H54 (cell line): ENCODE measurements at places on chromosomes 7 and 10.

DNA sequence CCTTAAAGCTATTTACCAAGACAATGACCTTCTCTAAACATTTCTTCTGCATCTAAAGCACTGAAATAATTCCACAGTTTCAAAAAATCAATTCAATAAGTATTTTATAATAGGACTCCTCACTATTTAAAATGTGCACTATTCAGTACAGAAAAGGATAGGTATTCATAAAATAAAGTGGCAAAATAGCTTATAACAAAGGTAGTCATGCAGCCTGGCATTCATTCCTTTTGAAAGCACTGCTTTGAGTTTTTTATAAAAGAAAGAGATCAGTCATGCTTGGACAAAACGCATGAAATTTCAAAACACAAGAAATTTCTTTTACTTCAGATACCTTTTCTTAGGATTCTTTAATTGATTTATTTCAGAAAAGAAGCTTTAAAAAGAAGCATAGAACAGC is 689.7 kb upstream of the PHF14 start:
- no peak for DNase-seq

DNA sequence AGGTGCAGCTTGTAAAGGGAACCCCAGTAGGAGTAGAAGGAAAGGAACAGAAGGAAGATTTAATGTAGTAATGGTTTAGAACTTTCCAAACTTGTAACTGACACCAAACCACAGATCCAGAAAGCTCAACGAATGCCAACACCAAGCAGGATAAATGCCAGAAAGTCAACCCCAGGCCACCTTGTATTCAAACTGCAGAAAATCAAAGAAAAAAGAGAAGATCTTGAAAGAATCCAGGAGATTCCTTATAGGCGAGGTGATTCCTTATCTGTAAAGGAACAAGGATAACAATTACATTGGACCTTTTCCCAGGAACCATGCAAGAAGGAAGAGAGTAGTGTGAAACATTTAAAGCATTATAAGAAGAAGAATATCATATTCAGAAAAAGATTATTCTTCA is 93.6 kb downstream of the NKX6-2 start:
- DNase-seq: no peak

GRCh38 chr10:104648421-104648820 is 7.3 kb downstream of the SORCS3 start:
- DNase-seq: no peak

- DNase-seq: no peak
These were observed 72.9 kb upstream of the TNS3 start for GRCh38 chr7:47654672-47655298.

DNA sequence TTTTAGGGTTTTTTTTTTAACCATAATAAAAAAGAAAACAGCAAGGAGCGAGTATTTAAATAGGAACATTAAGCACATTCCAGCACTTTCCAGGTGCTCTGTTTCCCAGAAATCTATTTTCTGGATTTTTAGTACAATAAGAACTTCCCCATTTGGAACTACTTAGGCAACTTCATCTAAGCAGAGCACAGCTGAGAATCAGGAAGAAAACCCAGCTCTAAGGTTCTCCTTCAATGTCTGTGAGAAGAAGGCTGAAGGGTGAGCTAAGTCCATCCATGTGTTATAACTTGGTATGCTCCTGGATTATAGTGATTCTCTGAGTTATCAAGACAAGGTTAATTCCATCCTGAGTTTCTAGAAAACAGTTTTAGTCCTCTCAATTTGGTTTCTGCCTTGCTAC is 181.9 kb downstream of the CYP26A1 start:
- DNase-seq: no peak

- no peak for DNase-seq
These were observed 25.2 kb downstream of the ZNF117 start for GRCh38 chr7:64965594-64965993.

DNA sequence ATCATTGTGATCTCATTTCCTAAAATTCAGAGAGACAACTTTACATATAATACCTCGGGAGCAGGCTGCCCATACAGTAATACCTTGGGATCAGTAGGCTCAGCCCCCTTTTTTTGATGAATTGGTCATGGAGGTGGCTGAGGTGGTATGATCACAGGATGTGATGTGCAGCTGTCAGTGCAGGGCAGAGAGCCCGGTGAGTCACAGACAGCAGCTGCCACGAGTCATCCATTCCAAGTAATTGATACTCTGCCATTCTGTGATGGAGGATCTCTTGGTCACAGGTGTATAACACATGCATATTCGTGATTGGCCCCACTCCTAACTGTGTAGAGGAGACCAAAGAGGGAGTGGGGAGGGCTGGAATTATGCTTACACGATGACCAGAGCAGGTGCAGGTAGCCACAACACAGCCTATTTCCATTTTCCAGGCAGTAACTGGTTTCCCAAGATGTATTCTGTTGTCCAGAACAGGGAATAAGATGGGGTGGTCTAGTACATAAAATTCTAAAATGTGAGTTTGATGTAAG is 14.1 kb downstream of the NRCAM start:
- no peak for DNase-seq

- DNase-seq: no peak
These were observed 211.8 kb upstream of the PPP2R2D start for GRCh38 chr10:131689016-131689415.

- DNase-seq: no peak
These were observed 486.1 kb downstream of the SEMA3D start for GRCh38 chr7:84700563-84701370.

GRCh38 chr7:92255308-92255707 is 9.5 kb downstream of the ANKIB1 start:
- peak; percentile 10 for DNase-seq

- DNase-seq: no peak
These were observed 220.9 kb downstream of the BUB3 start for GRCh38 chr10:123375097-123375496.

DNA sequence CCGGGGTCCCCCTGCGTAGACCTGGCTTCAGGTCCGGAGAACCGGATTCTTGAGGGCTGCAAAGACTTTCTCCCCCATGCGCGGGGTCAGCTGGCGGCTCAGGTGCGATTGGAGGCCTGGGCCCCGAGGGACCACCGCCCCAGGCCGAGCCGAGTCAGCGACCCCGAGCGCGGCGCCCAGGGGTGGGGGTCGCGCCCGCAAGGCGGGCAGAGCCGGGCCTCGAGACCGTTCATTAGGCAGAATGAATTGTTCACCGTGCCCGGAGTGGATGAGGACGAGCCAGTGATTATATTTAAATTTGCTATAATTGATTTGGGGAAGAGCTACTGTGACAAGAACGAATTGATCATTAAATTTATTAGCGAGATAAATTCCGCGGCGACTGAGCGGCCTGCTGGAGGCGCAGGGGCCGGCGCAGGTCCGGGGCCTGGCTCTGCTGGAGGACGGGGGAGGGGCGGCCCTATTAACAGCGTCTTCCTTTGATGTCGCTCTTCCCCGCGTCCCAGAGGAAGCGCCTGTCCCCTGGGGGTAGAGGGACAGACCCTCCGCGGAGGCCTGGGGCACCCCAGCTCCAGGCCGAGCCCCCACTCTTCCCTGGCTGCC is 7.5 kb downstream of the MNX1 start:
- no peak for DNase-seq

DNA sequence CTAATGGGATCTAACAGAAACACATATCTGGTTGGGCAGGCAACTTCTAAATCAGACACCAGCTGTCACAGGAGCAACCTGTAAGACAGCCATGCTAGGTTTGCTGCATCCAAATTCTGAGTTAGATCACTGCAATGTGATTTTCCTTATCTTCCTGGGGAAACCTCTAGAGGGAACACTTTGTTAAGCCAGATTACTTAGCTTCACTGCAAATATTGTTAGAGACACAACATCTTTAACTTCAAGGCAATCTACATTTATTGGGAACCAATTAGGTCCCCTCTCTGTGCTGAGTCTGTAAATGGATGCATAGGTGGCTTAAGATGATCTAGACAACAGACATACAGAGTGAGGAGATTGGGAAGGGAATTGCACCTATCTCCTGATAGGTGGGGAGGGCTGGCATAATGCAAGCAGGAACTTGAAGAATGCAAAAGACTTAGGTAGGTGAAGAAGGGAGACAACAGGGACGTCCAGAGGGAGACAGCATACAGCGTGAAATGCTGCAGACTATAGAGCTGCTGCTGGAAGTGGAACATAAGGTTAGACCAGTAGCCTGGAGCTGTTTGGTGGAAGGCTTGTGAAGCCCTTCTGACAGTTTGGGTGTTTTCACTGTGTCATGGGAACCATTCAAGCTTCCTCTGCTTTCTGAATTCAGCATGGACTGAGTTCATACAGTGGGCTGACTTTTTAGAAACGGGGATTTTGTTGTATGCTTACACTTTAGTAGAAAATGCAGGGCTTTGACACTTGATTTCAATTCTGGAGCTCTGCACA is 109.8 kb upstream of the ELMO1 start:
- no peak for DNase-seq

- peak; percentile 78 for DNase-seq
These were observed 28.9 kb downstream of the BAG3 start for GRCh38 chr10:119680050-119680449.

DNA sequence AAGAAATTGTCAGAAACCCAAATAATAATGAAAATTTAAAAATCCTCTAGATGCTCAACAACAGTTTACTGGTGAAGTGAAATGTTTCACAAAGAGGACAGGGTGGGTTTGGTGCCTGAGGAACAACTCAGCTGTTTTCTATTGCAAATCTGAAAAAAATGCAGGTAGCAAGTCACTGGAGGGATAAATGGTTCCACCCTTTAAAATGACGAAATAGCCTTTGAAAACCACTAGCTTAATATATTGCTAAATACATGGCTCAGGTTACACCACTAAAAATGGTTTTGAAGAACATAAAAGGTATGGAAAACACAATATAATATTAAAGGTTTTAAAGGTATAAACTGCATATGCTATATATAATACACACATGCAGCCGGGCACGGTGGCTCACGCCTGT is 69.5 kb downstream of the LMBR1 start:
- no peak for DNase-seq

DNA sequence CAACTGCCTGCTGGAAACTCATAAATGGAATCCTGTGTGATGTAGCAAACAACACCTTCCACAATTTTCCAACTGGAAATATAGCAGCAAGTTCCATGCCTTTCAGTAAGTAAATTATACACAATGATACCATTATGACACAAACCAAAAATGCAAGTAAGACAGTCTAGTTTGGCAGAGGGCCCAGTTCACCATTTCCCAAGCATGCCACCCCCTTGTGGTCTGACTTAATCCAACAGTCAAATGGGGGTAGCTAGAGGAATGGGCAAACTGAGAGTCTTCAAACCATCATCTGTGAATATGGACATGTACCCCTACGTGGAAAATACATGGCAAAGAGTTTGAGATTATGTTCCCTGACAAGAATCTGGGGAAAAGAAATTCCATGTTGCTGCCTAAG is 137.6 kb upstream of the VWC2 start:
- no peak for DNase-seq

- DNase-seq: no peak
These were observed 90.5 kb downstream of the EZH2 start for GRCh38 chr7:148793590-148793989.
